ENCODE measurements at places on chromosomes 5 and 9.

DNA sequence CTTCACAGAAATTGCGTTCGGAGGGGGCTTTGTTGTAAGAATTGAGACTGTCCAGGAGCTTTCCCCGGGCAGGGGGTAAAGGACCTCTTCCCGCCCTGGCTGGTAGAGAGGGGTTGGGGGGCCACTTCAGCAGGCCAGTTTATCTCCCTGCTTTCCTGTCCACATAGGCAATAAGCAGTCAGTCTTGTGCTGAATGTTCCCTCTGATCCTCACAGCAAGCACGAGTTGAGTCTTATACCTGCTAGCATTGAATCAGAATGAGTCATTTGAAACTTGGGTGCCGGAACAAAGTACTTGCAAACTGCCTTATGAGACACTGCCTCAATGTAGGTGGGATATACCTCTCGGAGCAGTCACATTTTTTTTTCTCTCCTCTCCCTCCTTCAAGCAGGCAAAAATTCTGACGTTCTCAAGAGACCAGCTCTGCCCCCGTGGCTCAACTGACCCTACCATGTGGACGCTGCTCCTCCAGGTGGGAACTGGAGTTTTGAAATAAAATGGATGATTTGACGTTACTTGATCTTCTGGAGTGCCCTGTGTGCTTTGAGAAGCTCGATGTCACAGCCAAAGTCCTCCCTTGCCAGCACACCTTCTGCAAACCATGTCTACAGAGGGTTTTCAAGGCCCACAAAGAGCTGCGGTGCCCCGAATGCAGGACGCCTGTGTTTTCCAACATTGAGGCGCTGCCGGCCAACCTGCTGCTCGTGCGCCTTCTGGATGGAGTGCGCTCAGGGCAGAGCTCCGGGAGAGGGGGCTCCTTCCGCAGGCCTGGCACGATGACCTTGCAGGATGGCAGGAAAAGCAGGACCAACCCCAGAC, 1.3 kb downstream of the SH3RF2 start:
- DNase-seq: no peak

GRCh38 chr5:37803487-37803886, 36.4 kb downstream of the GDNF start:
- DNase-seq: no peak

DNA sequence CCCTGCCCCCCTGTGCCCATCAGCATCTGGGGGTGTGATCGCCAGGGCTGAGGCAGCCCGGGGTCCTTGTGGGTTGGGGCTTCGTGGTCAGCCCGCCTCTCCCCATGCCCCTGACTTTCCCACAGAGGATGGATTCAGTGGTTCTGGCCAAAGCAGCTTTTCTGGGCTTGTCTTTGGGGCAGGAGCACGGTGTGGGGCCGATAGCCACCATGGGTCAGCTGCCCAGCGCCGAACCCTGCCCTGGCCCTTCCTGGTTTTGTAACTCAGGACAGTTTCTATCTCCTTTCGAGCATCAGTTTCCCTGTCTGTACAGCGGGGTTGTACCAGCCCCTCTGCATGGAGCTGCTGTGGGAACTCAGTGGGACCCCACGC, 77.1 kb downstream of the HMCN2 start:
- DNase-seq: no peak

GRCh38 chr9:109846776-109847175, 66.8 kb downstream of the PALM2AKAP2 start:
- DNase-seq: no peak

GRCh38 chr9:93479726-93480125, 26.3 kb upstream of the FAM120AOS start:
- no peak for DNase-seq

GRCh38 chr9:115360122-115360521, 242.2 kb upstream of the TNC start:
- DNase-seq: no peak

- no peak for DNase-seq
Observed at GRCh38 chr9:70566751-70567150, 152.3 kb upstream of the KLF9 start.

DNA sequence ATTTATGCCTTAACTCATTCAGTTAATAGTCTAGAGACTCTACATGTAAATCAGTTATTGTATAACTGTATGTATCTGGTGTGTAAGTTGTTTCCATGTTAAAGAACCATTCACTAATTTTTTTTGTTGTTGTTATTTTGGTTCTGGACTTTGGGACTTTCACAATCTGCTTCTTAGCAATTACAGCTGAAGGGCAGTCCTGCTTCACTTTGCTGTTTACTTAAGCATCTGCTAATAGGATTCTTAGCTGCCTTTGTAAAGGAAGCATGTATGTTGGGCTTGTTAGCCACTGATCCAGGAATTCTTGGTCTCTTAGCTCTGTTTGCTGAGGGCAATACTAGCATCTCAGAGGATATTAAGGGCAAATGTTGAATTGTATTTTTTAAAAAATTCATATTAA, 97.0 kb downstream of the FOCAD start:
- no peak for DNase-seq

DNA sequence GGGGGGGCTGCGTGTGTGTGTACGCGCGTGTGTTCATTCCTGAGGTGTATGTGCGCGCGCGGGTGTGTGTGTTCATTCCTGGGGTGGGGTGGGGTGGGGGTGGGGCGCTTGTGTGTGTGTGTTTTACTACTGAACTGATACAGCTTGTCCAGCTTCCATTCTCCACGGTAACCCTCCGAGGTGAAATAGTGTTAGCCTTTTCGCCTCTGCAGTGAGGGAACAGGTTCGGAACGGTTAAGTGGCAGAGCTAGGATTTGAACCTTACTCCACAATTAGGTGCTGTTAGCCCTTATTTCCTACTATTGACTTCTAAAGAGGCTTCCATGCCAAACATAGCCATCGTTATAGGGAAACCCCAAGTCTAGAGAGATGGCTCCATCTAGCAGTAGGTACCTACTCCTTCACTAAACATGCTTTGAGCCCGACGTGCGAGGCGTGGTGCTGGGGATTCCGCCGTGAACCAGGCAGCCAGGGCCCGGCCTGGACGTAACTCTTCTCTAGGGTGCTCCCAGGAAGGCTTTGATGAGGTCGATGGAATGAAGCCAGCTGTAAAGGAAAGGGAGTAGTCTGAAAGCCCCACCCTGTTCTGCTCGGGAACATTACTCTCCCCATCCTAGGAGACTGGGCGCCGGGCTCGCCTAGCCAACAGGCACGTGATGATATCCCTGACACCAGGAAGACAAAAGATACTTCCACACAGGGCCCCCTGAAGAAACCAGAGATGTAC, 782 bp upstream of the SKP1 start:
- DNase-seq: no peak

Data from stimulated activated CD4-positive, alpha-beta T cell treated with anti-CD3 and anti-CD28 coated beads, Interleukin-1b, Interleukin-23, amount 100 ng/mL, for 24 hours (primary cell).